Stimulated activated CD8-positive, alpha-beta memory T cell treated with anti-CD3 and anti-CD28 coated beads, Interleukin-7, amount 100 ng/mL, for 1 hour (primary cell): ENCODE measurements at places on chromosomes 7 and 10.

- DNase-seq = no peak
Measured at GRCh38 chr10:44049301-44050015, 335.4 kb downstream of the CXCL12 start.

GRCh38 chr7:85685901-85686300 lies 499.0 kb upstream of the SEMA3D start:
- DNase-seq = no peak

DNA sequence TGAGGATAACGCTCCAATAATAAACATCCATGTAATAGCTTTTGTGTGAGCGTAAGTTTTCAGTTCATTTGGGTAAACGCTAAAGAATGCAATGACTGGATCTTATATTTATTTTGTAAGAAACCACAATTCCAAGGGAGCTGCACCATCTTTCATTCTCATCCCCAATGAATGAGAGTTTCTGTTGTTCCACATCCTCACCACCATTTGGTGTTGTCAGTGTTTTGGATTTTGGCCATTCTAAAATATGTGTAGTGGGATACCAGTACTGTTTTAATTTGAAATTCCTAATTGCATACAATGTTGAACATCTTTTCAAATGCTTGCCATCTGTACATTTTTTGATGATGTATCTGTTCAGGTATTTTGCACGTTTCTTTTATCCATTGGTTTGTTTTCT lies 50.9 kb upstream of the SEMA3D start:
- no peak for DNase-seq

DNA sequence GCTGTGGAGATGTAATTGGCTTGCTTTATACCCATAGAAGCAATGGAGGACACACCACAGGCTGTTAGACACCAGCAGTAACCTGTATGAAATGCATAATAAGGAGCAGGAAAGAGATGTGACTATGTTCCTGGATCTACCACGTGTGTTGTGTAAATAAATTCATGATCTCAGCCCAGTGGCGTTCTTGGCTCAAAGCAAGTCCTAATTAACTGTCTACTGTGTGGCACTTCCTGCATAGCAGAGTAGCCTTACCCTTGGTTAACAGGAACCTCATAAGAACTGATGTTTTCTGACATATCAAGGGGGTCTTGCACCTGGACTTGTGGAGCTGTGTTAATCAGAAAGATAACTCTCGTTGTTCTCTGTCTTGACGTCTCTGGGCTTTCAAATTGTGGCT lies 25.7 kb upstream of the FAM180A start:
- no peak for DNase-seq

DNA sequence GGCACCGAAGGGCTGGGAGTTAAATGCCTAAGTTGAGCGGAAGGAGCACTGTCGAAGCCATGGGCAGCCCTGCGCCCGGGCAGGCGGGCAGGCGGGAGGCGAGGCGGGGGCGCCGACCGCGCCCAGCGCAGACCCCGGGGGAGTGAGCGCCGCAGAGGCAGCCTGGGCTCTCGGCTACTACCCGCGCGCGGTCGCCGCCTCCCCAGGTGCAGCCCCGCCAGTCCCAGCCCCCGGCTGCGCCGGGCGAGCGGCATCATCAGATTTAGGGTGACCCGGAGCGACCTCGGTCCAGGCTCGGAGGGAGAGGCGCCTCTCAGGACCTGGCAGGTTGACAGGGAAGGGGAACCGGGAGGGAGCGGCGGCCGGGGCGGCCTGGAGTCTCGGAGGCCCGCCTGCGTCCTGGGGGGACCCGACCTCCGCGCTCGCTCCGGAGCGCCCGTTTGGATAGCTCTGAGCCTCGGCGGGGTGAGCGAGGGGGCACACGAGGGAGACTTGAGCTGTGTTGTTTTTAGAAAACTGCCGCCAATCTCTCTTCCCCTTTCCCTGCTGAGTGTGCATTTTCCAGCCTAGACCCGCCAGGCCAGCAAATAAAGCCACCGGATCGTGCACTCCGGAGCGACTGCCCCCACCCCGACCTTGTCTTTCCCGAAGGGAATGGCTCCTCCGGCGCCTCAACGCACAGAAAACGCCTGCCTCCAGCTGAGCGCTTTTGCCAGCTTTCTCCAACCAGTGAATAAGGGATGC lies 2.3 kb upstream of the NRP1 start:
- DNase-seq = no peak

GRCh38 chr10:68111584-68111983 lies 2.3 kb downstream of the MYPN start:
- no peak for DNase-seq

- DNase-seq = no peak
Measured at GRCh38 chr10:35225204-35225603, 98.6 kb downstream of the CREM start.

DNA sequence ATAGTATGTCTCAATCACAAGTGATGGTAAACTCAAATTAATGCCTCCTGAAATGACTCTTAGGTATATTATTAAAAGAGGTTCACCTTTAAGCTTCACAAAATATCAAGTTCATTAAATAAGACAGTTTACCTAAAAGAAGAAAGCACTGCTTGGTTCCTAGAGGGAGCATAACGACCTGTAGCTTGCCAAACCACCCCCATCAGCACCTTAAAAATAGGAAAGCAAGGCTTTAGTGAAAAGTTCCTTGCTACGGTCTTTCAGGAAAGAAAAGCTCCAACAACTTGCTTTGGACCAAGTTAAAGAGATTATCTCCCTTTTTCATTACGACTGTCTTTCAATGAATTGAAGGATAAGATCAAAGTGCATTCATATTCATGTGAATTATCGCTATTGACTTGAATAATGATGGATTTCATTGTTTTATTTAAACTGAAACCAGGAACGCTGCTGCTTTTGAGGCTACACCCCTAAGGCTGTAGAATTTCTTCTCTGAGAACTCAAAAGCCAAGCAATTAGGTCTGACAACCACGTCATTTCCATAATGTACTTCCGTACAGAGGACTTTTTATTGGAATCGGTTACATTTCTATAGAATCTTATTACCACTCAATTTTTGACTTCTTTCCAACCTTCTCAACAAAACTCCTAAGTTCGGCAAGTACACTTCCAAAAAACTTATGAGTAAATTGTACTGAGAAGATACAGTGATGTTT lies 7.0 kb upstream of the SPAG6 start:
- DNase-seq = no peak

DNA sequence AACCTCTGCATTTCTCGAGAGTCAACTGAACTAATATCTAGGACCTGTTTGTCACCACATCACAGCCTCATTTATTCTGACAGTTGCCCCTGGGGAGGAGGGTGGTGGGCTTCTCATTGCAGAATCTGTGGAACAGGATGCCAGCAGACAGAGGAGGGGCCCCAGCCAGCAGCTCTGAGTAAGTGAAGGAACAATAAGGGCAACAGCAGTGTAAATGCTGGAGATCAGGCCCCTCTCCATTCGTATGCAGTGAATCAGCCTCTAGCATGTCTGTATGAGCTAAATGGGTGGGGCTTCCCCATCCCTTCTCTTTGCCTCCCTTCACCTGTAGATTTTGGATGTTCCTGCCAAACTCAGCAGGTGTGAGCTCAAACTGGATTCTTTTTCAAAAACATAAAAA lies 7.7 kb upstream of the CPVL start:
- no peak for DNase-seq

- DNase-seq = no peak
Measured at GRCh38 chr7:1151653-1152425, 8.2 kb downstream of the ZFAND2A start.

GRCh38 chr10:82477776-82478175 lies 602.8 kb downstream of the NRG3 start:
- DNase-seq = no peak

- no peak for DNase-seq
Measured at GRCh38 chr10:62059217-62059920, 157.9 kb downstream of the ARID5B start.

DNA sequence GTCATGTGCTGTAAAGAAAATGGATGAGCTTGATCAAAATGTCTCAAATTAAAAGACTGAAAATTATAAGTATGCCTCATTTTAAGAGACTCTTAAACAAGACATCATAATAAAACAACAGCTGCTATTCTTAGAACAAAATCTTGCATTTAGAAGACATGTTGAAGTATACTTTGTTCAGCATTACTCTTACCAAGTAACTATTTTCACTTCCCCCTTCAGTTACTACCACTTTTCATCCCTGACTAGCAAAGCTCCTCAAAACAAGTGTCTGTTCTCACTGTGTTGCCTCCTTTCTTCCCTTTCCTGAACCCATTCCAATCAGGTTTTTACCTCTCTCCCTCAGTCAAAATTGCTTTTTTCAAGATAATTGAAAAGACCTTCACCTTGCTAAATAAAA lies 31.6 kb downstream of the ELAPOR2 start:
- DNase-seq = no peak

GRCh38 chr7:34365011-34365410 lies 293.0 kb upstream of the NPSR1 start:
- no peak for DNase-seq

DNA sequence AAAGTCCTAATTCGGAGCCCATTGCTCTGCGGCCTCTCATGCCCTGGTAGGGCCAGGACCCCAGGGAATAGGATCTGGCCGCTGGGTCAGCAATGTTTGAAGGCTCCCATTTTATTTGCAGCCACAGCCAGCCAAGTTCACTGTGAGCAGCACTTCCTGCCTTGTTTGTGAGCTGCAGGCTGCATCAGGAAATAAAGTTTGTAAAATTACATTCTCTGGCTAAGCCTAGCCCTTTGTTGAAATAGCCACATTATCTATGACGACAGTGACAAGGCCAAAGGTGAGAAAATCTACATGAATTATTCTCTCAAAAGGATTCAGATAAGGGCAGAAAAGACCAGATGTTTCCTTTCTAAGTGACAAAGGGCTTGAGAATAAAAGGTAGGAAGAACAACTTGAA lies 23.7 kb upstream of the ITGB1 start:
- DNase-seq = no peak

- DNase-seq = no peak
Measured at GRCh38 chr10:123807444-123808035, 84.1 kb downstream of the CPXM2 start.

DNA sequence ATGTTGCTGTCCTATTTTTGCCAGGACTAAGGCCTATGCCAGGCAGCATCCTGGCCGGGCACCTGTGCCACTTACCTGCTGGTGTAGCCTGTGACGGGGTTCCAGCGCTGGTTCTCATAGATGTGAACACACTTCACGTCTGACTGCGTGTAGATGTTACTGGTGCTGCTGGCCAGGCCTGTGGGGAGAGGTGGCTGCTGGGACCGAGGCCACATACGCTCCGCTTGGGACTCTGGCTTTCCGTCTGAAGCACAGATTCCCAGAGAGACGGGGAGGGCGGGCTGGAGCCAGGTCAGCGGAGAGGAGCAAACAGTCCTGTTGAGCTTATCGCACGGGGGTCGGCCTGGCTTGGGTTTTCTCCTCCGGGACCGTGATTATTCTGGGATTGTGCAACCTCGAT lies 16.7 kb downstream of the BHLHA15 start:
- no peak for DNase-seq

DNA sequence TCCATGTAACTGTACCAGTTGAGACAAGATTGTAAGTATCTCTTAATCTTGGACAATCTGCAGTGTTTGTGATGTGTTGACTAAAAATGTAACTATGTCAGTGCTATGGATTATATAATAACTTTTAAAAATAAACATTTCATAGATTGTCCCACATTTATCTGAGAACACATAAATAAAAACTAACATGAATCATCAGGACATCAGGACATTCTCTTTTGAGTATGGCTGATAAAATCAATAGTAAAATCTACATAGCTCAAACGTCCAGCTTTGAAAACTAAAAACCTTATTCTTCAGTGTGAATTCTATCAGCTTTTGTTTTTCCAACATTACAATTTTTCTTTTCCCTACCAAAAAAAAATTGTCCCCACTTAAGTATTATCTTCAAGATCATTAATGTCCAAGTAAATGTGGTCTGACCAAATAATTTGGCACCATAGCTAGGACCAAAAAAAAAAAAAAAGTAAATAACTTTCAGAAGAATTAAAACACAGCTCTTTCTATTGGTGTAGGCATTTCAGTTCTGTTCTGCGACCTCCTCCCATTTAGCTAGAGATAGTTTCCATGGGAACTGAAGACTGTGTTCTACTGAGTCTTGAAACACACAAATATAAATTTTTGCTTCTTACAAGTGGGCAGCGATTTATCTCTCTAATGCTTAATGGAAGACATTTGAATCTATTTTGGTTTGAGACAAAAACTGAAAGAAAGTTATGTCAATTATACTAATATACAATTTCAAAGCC lies 123.0 kb upstream of the SGCE start:
- DNase-seq = no peak

DNA sequence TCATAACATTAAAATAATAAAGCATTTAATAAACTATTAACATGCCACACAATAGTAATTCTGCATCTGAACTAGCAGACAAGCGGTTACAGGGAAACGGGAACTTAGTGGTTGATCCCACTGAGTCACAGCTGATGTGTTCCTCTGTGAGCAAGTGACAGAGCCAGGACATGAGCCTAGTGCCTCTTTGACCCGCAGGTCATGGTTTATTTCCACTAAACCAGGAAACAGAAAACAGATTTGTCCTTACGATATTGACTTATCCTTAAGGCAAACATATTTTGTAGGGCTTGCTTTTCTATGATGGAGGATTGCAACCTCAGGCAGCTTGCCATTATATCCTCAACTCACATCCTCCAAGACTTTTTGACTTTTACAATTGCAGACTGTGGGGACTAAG lies 987.3 kb downstream of the CCSER2 start:
- DNase-seq = no peak

- no peak for DNase-seq
Measured at GRCh38 chr10:79407811-79408795, 37.3 kb downstream of the ZCCHC24 start.

DNA sequence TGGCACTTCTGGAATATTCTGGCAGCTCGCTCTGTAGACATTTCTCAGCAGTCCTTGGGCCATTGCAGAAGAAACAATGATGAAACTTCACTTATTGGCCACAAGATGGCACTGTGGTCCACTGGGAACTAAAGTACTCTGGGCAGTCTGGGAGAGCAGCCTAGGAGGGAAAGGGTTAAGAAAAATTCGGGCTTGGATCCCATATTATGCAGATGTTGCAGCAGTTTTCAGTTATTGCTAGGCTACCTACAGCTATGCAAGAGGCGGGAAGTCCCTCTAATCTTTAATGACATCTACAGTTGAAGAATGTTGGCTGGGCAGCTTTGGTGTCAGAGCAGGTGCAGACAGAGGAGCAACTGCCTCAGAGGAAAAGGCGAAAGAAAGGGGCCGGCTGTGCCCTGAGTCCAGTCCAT lies 201.7 kb upstream of the PRSS58 start:
- DNase-seq = no peak

- DNase-seq = no peak
Measured at GRCh38 chr7:92834507-92835260, 1.7 kb downstream of the CDK6 start.

DNA sequence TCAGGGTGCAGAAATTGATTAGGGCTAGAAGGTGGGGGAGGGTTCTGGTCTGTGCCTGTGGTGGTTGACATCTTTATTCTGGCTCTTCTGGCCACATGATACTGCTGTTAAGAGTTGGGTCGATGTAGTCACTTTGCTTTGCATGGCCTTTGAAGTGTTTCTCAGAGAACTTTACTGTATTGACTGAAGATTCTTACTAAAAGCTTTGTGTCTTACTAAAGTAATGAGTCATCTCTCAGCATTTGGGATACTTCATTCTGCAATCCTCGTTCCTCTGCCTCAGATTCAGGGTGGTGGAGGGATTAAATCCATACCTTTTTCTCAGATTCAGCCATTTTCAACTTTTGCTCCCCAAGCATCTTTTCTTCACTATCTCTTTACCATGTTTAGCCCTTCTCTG lies 38.6 kb downstream of the STEAP4 start:
- no peak for DNase-seq

GRCh38 chr10:44427479-44427878 lies 42.6 kb upstream of the CXCL12 start:
- no peak for DNase-seq

- no peak for DNase-seq
Measured at GRCh38 chr7:2577914-2578680, 19.3 kb downstream of the IQCE start.

GRCh38 chr10:79262959-79263746 lies 84.1 kb upstream of the PPIF start:
- no peak for DNase-seq
